AG08396 (cell line): ENCODE measurements at places on chromosomes 7 and 10.
A peak's percentile ranks its signal among the peaks of the same experiment; 100 is the strongest.

DNA sequence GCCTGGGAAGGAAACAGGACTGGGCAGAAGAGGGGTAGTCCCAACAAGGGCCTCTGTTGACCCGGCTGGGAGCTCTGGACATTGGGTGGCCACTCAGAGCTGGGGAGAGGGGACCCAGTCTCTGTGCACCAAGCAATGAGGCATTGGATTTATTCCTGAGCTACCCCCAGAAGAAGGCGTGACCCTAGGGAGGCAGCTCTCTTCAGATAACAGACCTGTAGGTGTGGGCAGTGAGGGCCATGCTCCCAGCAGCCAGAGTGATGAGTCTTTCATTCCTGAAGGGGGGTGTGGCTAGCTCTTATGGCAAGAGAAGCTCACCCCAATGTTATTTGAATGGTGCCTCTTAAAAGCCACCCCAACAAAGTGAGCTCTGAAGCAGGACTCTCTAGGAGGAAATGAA lies 20.4 kb downstream of the TEX36 start:
- no peak for DNase-seq

DNA sequence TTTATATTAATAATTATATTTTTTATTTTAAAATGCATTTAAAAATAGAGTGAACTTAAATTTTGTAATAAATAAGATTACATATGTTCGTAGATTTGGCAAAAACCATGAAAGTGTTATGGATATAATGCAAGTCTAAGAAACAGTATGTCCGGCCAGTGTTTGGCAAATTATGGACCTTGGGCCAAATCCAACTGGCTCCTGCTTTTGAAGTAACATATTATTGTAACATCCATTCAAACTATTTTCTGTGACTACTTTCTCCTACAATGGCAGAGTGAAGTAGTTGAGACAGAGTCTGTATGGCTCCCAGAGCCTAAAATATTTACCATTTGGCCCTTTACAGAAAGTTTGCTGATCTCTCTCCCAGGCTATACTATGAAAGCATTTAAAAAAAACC lies 38.9 kb downstream of the TMEM229A start:
- no peak for DNase-seq

- peak; percentile 57 for DNase-seq
These were observed 59.9 kb upstream of the AQP1 start for GRCh38 chr7:30851651-30852307.

- no peak for DNase-seq
These were observed 299.7 kb downstream of the PLXDC2 start for GRCh38 chr10:20115894-20116293.

DNA sequence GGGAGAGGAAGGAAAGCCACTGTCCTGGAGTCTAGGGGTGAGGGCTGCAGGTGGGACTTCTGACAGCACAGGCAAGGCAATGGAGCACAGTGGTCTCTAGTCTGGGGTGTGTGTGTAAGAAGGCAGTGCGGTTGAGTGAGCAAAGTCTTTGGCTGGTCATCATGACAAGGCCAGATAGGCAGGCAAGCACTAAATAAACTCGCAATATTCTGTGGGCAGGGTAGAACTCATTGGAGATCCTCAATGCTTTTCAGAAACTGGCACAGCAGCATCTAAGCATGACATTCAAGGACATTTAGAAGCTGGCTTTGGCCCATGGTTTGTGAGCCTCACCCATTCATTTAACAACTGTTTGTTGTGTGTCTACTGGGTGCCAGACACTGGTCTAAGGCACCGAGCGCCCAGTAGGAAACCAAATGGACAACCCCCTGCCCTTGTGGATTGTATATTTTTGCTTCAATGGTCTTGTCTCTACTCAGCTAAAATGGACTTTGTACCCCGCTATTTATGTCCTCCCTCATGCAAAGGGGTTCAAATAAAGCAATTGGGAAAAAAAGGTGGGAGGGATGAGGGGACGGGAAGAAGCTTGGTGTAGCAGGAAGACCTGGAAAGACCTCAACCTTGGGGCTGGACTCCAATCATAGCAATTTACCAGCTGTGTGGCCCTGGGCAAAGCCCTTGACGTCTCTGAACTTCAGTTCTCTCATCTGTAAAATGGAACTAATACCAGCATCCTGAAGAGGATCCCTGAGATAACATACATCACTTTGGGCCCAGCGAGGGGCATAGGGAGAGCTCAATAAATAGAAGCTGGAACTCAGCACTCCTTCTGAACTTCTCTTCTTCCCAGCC lies 116.0 kb downstream of the NEURL1 start:
- no peak for DNase-seq

DNA sequence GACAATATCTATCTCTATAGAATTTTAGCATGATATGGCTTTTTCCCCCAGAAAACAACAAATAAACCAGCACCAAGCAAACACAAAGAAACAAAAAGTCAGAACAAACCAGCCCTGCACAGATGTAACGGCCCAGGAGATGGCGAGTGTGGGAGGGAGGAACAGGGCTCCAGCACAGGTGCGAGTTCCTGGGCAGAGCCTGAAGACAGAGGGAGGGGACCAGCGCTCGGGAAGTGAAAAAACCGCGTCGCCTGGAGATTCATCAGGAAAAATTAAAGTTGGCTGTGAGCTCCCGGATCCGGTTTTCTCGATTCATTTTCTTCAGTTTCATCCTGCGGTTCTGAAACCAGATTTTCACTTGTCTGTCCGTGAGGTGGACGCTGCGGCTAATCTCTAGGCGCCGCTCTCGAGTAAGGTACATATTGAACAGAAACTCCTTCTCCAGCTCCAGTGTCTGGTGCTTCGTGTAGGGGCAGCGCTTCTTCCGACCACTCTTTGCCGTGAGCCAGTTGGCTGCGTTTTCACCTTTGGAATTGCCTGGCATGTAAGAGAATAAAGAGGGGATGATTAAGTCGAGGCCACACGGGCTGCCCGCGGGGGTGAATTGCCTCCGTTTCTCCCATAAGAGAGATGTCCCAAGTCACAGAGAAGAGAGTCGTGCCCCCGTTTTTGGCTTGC lies 2.3 kb downstream of the HOXA10 start:
- no peak for DNase-seq

DNA sequence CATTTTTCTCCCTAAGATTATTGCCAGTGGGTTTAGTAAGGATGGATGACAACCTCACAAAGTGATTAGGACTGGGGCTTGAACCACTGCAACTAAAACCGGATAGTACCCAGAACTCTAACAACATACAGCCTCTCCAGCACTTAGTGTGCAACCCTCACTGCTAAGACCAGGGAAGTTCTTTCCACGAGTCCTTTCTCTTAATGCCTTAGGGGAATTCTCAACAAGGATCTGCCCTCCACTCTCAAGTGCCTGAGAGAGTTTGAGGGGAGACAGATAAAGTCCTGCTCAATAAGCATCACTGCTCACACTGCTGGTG lies 104.6 kb downstream of the NRP1 start:
- DNase-seq, result no peak

GRCh38 chr7:148037044-148037443 lies 553.5 kb upstream of the C7orf33 start:
- no peak for DNase-seq

DNA sequence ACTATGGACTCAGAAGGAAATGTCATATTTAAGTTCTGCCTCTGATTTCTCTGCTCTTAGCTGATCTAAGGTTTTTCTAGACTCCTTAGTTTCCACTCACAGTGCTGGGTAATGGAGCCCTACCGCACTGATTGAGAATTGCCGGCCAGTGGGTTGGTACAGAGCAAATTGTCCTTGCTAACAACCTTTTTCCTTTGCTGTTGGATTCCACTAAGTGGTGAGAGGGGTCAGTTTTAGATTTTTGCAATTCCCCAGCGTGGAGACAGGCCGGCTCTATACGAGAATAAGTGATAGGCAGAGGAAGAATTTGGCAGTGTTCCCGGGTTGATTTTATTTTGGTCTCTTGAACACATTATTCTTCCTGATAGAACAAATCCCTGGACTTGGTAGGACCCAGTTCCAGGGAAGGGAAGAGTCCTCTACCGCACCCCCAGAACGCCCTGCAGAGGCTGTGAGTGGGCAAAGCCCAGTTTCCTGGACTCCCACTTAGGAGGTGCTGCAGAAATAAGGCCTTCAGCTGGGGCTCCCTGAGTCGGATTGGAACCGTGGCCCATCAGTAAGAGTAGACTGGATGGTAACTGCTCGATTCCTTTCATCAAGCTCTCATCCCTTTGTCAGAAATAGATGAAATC lies 3.0 kb upstream of the NRP1 start:
- peak; percentile 40 for DNase-seq

DNA sequence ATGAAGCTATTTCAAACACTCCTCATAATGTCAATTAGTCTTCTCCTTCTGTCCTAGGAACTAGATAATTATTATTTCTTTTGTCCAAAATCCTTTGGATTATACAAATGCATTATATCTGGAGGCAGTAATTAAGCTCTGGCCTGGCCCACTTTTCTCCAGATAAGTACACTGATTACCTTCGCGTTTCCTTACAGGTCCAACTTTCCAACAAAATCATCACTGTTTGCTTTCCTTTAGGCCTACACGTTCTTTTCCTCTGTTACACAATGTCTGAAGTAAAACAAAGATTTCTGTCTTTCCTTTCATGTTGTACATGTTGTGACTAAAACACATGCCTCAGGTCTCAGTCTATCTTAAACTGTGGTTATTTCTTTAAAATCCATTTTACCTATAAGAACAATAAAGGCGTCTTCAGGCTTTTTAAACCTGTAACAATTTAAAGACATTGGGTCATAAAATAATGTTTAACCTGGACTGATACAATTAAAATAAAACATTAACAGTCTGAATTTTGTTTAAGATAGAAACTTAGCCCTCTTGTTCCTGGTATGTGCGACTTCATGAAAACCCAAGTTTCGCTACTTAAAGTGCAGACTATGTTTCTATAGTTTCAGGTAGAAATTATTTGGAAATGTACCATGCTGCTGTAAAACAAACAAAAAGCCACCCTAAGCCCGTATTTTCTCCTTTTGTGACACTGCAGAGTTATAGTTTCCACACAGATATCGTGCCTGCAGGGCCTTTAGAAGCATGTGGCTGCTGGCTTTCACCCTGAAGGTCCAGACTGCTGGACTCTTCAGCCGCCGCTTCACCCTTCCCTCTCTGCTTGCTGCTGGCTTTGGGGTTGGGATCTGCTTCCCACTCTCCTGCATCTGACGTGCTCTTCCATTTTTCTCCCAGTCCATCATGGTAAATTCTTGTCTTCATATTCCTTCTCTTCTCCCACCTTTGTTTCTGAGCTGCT lies 381.7 kb downstream of the DPP6 start:
- no peak for DNase-seq

- DNase-seq, result no peak
These were observed 21.8 kb downstream of the SLIT1 start for GRCh38 chr10:97163781-97164501.

GRCh38 chr10:112429654-112430230 lies 17.0 kb downstream of the ZDHHC6 start:
- no peak for DNase-seq

DNA sequence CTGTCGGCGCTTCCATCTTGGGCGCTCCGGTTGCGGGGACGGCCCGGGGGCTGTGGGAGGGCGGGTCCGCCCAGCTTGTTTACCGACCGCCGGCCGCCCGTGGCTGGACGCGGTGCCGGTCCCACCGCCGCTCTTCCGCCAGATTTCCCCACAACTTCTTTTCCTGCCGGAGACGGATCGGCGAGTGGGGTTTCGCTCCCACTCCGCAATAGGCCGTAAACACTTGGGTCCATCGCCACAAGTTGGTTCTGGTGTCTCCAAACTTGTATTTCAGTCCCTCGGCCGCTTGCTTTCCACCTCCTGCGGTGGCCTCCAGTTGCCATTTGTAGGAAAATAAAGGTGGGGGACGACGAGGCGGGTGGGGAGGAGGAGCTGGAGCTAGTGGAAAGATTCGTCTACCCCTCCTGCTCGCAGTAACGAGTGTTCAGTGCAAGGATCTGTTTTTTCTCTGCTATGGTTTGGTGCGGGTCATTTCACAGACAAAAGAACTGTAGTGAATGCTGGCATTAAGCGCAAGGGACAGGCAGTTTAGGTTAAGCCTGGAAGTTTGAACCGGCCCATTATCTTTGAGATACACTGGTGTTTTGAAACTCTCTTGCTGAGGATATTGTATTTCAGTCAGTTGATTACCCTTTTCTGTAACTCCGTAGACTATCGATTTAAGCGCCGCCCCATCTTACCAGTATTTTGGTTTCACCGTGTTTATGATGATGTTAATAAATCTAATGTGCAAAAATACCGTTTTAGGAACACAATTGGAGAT lies 24.3 kb upstream of the ZRANB1 start:
- peak; percentile 48 for DNase-seq

- no peak for DNase-seq
These were observed 95.8 kb upstream of the TNS3 start for GRCh38 chr7:47677664-47678063.

- DNase-seq, result no peak
These were observed 118.3 kb downstream of the SEM1 start for GRCh38 chr7:96591159-96591899.

- DNase-seq, result no peak
These were observed 44.0 kb downstream of the CREB3L2 start for GRCh38 chr7:137957887-137958286.

DNA sequence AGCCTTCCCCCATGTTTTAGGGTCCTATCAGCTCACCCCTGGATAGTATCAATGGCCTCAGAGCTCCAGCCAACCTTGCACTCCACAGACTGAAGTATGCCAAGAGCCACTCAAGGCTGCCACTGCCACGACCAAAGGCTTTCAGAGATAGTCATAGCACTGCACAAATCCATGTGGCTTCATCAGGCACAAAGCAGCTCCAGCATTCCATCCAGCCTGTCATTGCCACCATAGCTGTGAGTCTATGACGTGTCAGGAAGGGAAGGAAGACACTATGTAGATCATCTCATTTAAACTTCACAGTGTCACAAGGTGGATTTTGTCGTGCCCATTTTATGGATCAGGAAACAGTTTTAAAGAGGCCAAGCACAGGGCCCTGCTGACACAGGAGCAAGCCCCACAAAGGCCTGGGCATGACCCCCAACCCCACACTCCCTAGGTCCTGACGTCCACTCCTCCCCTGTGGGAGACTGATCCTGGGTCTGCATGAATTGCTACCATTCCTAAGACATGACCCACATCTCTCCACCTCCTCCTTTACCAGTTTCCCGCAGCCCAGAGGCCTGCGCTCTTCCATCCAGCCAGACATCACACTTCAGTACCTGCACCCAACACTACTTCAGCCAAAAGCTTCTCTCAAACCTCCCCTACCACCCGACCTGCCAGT lies 119.4 kb downstream of the DIP2C start:
- DNase-seq, result no peak
